ENCODE measurements at places on chromosomes 1 and 21.

GRCh38 chr1:111596499-111596898 lies 23.1 kb upstream of the RAP1A start:
- DNase-seq, result peak; percentile 58

GRCh38 chr1:107874221-107874620 lies 90.8 kb downstream of the VAV3 start:
- no peak for DNase-seq

DNA sequence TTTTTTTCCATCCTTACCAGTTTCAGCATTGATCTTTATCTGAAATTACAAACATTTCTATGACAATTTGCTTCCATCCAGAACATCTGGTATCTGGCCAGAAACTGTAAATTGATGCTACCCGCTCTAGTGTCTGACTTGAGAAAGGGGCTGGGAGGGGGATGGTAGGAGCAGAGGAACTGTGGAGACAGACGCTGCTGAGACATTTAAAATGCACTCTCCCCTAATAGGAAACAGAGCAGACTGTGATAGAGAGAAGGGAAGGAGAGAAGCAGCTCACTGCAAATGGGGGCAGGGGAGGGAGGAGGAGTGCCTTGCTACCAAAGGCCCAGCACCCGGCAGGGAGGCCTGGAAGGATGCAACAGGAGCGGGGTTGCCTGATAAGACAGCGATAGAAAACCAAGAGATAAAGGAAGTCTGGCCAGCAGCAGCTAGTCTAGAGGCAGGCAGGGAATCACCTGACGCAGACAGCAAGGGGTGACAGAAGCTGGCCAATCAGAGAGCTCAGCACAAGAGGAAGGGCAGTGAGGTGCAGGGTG lies 195.5 kb upstream of the NFIA start:
- DNase-seq, result no peak

DNA sequence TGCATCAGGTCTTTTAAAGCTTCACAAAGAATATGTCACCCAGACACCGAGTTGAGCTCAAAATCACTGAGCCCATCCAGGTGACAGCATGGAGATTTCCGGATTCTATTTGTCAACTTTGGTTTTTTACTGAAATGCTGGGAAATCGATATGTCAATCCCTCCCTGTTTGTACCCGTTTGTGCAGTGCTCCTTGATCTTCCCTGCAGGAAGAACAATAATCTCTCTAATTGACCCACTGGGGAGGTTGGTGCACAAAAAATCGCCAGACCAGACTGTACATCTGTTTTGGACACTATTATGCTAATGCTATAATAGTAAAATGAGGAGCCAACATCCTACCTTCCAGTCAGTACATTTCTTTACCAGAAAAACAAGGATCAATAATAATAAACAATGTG lies 1.8 kb downstream of the BARHL2 start:
- DNase-seq, result no peak

- no peak for DNase-seq
Measured at GRCh38 chr1:221405146-221405545, 336.7 kb downstream of the DUSP10 start.

GRCh38 chr21:32779983-32780382 lies 8.4 kb upstream of the PAXBP1 start:
- no peak for DNase-seq

- no peak for DNase-seq
Measured at GRCh38 chr1:39663559-39663958, 8.3 kb downstream of the NT5C1A start.
